Stimulated activated CD8-positive, alpha-beta memory T cell treated with anti-CD3 and anti-CD28 coated beads, Interleukin-7, amount 100 ng/mL, for 24 hours (primary cell): ENCODE measurements at places on chromosomes 12 and 14.

DNA sequence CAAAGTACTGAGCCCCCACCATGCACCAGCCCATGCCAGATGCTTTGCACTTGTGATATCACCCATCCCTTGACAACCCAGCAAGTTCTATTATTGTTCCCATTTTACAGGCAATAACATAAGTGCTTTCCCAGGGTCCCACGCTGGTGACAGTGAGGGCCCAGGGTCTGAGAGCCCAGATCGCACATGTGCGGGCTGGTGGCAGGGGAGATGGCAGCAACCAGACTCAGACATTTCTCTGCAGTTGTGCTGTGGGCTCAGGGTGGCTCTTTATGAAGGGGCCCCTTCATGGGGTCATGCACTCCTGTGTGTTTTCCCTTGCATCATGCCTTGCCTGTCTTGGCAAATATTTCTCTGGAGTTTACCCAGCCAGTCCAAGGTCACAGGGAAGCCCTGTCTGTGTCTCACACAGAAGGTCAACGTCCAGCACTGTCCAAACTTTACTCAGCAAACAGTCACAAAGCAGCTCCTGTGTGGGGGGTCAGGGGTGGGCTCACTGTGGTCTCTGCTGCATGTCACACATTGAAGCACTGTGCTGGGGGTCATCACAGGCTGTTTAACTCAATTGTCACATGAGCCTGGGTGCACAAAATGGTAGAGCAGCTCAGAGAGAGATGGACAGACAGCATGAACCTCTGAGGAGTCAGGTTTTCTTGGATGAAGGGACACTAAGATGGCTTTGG, 12.7 kb downstream of the SERPINA5 start:
- no peak for DNase-seq

- DNase-seq = no peak
Observed at GRCh38 chr12:97380440-97380839, 82.2 kb upstream of the RMST start.

- no peak for DNase-seq
Observed at GRCh38 chr12:71552728-71553501, 110.7 kb downstream of the ZFC3H1 start.

- DNase-seq = no peak
Observed at GRCh38 chr14:101814934-101815333, 53.4 kb downstream of the PPP2R5C start.

DNA sequence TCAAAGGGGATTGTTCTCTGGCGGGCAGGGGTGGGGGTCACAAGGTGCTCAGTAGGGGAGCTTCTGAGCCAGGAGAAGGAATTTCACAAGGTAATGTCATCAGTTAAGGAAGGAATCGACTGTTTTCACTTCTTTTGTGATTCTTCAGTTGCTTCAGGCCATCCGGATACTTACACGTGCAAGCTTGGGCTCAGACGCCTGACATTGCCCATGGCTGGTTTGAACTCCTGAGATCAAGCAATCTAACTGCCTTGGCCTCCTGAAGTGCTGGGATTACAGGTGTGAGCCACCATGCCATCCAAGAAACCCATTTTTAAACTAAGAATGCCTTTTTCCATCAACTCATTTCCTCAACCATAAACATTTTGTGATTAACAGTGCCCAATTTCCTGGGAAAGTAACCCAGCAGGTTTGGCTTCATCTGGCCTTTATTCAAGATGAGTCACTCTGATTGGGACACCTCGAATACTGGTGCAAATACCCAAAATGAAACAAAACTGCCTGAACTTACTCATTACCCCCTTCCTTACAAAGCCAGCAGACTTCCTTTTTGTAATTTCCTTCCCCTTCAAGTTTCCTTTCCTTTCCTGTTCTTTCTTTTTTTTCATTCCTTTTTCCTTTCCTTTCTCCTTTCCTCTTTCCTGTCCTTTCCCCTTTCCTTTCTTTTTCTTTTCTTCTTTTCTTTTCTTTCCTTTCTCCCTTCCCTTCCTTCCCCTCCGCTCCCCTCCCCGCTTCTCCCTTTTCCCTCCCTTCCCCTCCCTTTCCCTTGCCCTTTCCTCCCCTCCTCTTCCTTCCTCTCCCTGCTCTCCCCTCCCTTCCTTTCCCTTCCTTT, 10.2 kb upstream of the RNASE10 start:
- no peak for DNase-seq

DNA sequence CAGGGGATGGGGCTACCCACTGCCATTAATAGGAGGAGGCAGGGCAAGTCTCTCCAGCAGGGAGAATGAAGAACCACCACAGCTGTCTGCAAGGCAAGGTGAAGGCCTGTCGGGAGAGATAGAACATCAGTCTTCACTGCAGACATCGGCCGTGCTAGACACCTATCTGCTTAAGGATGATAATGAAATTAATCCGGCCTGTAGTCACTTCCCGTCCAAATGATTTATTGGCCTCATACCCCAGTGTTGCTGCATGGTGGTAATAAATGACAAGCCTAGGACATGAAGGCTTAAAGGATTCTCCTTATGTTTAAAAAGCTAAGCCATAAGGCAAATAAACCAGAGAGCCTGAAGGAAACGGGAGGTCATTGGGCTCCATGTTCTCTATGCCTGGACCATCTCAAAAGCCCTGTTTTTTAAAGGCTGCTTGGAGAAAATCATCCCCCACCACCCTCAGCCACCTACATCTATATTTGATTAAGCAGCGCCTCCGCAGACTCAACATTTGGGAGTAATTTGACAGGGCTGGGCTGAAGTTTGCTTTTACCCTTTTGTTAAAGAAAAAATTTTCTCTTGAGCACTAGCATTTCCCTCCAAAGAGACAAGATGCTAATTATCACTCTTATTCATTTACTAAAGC, 137.7 kb downstream of the PLXNC1 start:
- no peak for DNase-seq

- DNase-seq = no peak
Observed at GRCh38 chr14:64841772-64842750, 37.6 kb downstream of the SPTB start.

- DNase-seq = peak; percentile 35
Observed at GRCh38 chr12:47391566-47391965, 311.8 kb upstream of the AMIGO2 start.

- DNase-seq = no peak
Observed at GRCh38 chr12:48765753-48766162, 23.1 kb downstream of the ADCY6 start.

DNA sequence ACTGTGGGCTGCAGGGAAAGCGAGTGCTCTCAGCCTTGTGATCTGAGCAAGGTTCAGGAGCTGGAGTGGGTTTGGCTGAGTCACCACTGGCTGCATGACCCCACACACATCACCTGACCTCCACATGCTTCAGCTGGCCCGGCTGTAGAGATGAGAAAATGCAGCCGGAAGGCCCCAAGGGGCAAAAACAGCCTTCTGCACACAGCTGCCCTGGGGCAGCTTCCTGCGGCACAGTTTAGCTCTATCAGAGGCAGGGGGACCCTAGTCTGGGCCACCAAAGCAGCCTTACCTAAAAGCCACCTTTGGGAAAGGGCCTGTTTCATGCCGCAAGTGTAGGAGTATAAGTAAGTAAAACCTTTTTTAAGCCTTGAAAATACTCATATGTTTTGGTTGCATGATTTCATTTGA, 123.3 kb downstream of the SSPN start:
- DNase-seq = no peak

GRCh38 chr12:69106482-69107118, 132.8 kb upstream of the CPSF6 start:
- DNase-seq = no peak

- no peak for DNase-seq
Observed at GRCh38 chr12:22169376-22169775, 123.4 kb downstream of the CMAS start.

- no peak for DNase-seq
Observed at GRCh38 chr14:50233166-50233950, 2.0 kb upstream of the SOS2 start.

GRCh38 chr12:131231032-131231980, 277.6 kb downstream of the ADGRD1 start:
- DNase-seq = no peak

GRCh38 chr12:126897102-126897501, 1369.9 kb upstream of the TMEM132C start:
- no peak for DNase-seq

- no peak for DNase-seq
Observed at GRCh38 chr12:49901986-49902385, 1.7 kb downstream of the FAIM2 start.

DNA sequence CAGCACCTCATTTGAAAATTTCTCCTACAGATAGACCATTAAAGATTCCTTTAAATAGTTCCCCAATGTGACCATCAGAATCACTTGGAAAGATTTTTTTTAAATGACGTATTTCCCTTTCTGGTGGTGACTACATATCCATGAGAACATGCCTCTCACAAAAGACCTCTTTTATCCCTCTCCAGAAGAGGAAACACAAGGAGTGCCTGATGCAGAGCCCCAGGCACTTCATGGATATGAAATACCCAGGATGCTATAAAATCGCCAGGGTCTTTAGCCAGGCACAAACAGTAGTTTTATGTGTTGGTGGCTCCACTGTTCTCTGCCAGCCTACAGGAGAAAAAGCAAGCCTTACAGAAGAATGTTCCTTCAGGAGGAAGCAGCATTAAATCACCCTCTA, 97.1 kb downstream of the ETNK1 start:
- no peak for DNase-seq

GRCh38 chr14:102805371-102805891, 28.2 kb downstream of the TRAF3 start:
- DNase-seq = no peak

GRCh38 chr14:59360923-59361794, 104.0 kb downstream of the GPR135 start:
- DNase-seq = no peak

DNA sequence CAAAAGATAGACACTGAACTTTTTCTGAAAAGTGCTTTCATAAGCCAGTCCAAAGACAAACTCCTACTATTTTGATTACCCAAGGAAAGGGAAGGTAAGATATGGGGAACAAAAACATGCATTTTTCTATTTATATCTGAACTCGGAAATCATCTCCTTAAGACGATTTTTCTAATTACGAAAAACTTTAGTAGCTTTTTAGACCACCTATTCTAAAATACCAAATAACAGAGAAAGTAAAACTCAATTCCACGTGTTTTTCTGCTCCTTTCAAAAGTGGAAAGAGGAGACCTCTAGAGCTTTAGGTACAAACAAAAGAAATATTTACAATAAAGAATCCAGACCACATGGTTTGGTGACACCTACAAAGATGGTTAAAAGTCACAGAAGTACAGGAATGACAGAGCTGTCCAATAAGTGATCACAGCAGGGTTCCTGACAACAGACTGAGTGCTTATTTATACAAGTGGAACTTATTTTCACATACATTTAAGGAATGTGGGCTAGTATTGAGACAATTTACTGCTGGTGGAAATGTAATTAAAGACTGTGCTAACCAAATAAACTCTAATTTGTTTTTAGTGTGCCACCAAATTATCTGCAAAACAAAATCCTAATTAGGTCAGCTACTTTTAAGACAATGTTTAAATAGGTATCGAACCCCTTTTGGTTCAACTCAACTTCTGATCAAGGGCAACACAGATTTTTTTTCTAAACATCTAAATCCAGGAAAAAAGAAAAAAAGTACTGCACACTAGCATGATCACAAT, 2.4 kb downstream of the LRIG3 start:
- no peak for DNase-seq

DNA sequence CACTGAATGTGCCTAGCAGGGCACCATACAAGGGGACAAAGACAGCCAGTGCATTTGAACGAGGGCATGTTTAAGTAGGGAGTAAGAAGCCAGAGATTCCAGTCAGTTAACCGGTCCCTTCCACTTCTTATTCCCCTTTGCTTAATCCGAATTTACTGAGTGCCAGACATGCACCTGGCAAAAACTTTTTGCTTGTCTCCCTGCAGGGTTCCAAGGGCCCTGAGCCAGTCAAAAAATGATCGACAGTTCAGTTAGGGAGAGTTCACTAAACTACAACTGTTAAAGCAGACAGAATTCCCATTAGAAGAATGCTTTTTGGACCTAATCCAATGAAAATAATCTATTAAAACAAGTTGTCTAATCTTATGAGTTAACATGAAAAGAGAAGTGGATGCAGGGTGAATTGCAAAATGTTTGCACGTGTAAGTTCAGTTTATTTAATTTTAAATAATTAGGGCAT, 193.8 kb downstream of the TMTC2 start:
- no peak for DNase-seq

GRCh38 chr12:111451649-111452129, 46.0 kb downstream of the SH2B3 start:
- DNase-seq = no peak

DNA sequence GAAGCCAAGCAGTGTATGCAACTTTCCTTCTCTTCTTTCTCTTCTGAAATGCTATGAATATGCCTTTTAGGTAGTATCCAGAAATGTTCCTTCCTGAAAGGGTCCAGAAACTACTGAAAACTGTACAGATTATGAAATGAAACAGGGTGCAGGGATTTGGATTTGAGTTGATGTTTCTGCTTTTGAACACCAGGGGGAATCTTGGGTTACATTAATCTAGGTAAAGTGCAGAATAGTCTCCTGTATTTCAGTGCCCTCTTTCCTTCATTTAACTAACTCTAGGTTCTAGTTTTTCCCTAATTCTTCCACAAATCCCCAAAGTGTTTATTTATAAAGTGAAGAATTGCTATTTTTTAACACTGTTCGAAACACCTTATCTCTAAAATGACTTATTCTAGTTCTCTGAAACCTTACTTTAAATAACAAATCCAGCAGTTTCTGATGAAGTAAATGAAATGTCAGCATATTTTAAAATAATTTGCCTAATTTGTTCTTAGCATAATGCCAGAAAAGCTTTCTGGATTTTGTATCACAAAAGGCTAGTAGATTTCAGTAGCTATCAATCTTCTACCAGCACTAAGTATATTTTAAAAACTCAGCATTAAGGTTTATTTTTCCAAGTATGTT, 111.9 kb downstream of the LRRK2 start:
- no peak for DNase-seq

- DNase-seq = no peak
Observed at GRCh38 chr12:120079411-120080400, 36.8 kb downstream of the RAB35 start.

DNA sequence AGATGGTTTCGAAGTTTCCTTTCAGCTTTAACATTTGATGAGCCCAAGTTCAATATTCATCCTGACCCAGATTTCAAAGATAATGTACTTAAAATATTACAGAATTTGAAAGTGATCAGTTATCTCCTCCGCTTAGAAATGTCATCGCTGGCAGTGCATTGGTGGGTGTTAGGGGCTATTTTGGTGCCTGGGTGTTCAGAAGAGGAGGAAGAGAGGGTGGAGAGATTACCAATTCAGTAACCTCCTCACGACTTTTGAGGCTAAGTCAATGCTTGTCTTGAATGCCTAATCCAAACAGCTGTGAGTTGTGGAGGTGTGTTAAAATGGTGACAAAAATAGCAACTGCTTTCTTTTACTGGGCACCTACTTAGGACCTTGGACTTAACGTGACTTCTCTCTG, 13.8 kb upstream of the DGLUCY start:
- DNase-seq = no peak

GRCh38 chr12:19847294-19848059, 408.2 kb downstream of the AEBP2 start:
- no peak for DNase-seq

- DNase-seq = no peak
Observed at GRCh38 chr14:57641776-57642175, 148.1 kb upstream of the CCDC198 start.

DNA sequence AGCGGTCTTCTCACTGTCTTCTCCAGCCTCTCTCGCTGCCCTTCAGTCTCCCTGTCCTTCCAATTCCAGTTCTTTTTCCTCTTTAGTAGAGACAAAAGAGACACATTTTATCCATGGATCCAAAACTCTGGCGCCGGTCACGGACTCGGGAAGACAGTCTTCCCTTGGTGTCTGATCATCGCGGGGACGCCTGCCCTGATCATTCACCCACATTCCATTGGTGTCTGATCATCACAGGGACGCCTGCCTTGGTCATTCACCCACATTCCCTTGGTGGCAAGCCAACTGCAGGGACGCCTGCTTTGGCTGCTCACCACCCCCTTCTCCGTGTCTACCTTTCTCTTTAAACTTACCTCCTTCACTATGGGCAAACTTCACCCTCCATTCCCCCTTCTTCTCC, 619.5 kb downstream of the RERGL start:
- no peak for DNase-seq
